RKO (cell line): ENCODE measurements at places on chromosomes 1 and 21.

- no peak for DNase-seq
These were observed 442.1 kb downstream of the PTBP2 start for GRCh38 chr1:97163591-97164275.

DNA sequence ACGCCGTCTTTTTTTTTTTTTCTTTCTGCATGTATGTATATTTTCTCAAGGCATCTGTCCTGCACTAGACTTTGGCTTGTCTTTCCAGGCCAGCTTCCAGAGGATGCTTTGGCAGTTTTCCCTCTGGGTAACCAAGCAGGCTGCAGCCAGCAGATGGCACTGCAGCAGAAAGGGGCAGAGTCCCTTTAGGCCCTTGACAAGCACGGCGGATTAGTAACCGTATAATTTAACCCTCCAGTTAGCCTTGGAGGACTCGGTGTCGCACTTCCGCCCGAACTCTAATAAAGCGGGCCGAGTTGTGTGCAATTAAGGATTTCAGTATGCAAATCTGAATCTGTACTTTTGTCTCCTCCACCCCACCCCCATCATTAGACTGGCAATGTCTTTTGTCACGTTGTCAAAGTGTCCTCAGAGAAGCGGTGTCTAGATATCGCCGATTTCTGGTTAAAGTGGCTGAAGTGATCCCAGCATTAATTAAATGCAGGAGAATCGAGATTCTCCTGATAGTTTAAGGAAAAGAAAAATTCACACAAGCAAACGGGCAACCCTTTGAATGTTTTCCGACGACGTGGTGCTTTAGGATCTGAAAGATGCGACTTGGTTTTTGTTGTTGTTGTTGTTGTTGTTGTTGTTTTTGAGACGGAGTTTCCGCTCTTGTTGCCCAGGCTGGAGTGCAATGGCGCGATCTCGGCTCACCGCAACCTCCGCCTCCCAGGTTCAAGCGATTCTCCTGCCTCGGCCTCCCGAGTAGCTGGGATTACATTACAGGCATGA, 1.1 kb upstream of the TMEM167B start:
- peak; percentile 82 for DNase-seq

DNA sequence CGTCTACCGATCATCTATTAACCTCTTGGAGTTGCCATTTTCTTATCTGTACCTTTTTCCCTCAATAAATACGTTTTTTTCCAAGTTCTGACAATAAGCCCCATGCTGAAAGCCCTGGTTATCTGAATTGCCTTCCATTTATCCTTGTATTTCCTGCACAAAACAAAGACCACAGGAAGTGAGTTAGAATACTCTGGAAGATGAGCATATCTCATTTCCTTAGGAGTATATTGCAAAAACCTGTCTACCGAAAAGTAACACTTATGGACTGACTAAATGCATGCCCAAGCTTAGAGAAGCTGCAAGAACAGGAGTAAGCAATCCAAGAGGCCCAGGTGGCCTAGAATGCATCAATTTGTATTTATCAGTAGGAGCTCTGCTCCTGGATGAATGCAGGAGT, 39.9 kb downstream of the DIRAS3 start:
- no peak for DNase-seq

DNA sequence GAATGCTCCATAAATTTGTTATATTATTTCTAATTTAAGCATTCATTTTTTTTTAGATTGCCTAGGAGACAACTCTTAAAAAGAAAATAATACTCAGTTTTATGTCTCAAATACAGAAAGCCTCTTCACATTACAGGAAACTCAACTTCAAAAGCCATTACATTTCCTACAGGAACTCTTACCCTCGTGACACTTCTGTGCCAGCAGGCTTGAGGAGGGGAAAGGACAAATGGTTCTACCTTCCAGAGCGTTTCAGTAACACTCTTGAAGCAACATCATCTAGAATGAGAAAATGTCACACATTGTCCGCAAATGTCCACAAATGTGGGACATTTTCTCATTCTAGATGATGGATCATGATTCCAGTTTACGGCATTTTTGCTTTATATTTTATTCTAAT, 51.7 kb downstream of the PTPN14 start:
- no peak for DNase-seq

GRCh38 chr1:175733722-175734121, 9.7 kb downstream of the TNR start:
- no peak for DNase-seq

DNA sequence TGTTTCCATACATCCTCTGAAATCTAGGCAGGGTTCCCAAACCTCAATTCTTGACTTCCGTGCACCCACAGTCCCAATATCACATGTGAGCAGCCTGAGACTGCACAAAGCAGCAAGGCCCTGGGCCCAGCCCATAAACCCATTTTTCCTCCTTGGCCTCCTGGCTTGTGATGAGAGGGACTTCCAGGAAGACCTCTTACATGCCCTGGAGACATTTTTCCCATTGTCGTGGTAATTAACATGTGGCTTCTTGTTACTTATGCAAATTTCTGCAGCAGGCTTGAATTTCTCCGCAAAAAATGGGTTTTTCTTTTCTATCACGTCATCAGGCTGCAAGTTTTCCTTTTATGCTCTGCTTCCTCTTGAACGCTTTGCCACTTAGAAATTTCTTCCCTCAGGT, 3.3 kb upstream of the PIGK start:
- DNase-seq, result no peak

DNA sequence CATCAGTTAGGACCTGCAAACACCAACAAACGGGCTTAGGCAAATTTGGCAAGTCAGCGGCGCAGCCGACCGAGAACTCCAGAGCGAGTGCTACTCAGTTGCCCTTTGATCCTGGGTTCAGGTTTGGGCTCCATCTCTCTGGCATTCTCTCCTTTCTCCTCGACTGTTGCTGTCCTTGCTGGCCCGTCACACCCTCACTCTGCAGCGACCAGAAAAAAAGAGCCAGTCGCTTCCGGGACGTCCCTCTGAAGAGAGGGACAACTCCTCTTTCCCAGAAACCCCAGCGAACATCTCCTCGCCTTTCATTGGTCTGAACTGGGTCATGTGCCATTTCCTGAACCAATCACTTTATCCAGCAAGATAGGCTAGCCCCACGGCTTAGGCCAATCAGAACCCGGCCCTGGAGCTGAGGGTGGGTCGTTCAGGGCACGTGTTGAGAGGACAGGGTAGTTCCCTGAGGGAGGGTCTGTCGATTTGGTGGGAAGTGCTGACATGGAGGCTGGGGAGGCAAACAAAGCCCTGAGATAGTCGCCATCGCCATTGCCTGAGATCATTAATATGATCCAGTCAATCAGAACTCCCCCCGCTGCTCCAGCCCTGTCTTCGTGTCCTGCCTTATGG, 113.7 kb downstream of the PTPRU start:
- no peak for DNase-seq

GRCh38 chr1:111624382-111624781, 4.8 kb downstream of the RAP1A start:
- DNase-seq, result no peak

DNA sequence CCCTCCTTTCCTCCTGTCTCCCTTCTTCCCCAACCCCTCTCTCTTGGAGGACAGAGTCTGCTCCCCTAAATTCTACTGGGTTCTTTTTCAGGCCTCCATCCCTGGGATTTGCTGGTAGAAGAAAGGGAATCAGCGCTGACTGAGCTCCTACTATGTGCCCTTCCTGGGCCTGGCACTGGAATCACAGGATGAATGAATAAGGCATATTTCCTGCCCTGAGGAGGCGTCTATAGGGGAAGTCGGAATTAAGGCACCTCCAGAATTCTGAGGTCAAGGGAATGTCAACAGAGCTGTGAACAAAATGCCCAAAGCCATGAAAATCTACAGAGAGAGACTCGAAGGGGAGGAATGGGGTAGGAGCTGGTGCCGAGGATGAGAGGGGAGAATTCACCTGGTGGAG, 17.4 kb upstream of the BTG2 start:
- no peak for DNase-seq

GRCh38 chr1:92784021-92784638, 778 bp downstream of the EVI5 start:
- DNase-seq, result peak; percentile 89

DNA sequence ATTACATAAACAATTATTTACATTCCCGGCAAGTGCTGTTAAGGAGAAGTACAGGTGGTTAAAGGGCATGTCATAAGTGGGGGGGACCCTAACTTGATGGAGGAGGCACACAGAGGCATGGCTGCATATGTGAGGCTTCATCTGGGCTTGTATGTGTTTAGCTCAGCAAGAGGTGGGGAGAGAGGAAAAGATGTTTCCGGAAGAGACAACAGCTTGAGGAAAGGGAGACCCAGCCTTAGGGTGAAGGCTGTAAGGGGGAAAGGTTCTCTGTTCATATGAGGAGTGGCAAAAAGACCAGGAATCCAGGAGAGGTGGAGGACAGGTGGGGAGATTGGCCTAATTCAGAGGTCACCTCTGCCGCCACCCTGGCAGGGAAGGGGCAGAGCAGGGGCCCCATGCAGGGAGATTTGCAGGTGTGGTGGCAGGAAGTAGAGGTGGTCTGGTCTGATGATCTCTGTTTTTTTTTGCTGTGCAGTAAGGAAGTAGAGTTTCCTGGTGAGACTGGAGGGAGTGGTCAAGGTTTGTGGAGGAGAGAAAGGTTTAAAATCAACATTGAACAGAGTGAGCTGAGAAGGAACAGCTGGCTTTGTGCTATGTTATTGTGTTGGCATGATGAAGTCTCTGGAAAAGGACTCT, 9.0 kb downstream of the TRAF5 start:
- no peak for DNase-seq
